ENCODE measurements at places on chromosomes 3 and 15. TPM values are rescaled to one million over a fixed set of nuclear protein-coding genes. Genes with fewer than 3 reads are reported as not detected.

GRCh38 chr3:168807448-168807847, 711.7 kb upstream of the GOLIM4 start:
- no peak for DNase-seq

DNA sequence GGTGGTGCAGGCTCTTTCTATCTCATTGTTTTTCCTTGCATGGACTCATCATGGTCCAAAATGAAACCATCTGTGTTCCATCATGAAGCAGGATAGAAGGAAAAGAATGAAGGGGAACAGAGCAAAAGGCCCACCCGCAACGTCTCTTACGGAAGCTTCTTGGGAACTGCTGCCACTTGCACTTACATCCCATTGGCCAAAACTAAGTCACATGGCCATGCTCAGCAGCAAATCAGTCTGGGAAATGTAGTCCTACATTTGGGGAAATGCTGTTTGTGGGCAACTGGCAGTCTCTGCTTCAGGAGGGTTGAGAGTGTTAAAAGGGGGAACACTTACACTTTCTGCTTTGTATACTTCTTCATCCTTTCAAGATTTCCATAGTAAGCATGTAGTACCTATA, 191.6 kb downstream of the SV2B start:
- no peak for DNase-seq

GRCh38 chr3:179971280-179971679, 65.5 kb downstream of the PEX5L start:
- DNase-seq, result no peak

Gene CDHR4
- total RNA-seq, result 0.29 TPM
